ENCODE measurements at places on chromosomes 16 and 17. TPM values are rescaled to one million over a fixed set of nuclear protein-coding genes. Genes with fewer than 3 reads are reported as not detected.

DNA sequence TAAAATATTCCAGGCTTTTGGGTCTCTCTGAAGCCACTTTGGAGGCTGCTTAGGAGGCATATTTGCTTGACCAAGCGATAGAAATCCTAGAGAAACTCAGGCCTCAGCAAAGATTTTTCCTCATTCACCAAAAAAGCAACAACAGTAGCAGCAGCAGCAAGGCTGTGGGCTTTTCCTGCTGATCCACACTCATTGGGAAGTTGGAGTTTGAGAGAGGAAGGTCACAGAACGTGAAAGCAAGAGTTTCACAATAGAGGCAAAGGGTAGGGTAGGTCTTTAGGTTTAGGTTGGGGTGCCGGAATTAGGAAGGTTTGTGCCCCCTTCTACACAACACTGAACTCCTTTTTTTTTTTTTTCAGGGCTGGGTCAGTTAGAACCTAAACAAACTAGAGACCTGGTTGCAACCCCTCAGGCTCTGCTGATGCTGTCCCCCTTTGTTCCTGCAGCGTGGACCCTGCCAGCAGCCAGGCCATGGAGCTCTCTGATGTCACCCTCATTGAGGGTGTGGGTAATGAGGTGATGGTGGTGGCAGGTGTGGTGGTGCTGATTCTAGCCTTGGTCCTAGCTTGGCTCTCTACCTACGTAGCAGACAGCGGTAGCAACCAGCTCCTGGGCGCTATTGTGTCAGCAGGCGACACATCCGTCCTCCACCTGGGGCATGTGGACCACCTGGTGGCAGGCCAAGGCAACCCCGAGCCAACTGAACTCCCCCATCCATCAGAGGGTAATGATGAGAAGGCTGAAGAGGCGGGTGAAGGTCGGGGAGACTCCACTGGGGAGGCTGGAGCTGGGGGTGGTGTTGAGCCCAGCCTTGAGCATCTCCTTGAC lies 2.0 kb downstream of the TMUB2 start:
- no peak for DNase-seq

- no peak for DNase-seq
These were observed 85.6 kb downstream of the TTC19 start for GRCh38 chr17:16085066-16085699.

- no peak for DNase-seq
These were observed 16.7 kb downstream of the SLC6A4 start for GRCh38 chr17:30218799-30219198.

Gene MRM3
- total RNA-seq = 18.5 TPM

DNA sequence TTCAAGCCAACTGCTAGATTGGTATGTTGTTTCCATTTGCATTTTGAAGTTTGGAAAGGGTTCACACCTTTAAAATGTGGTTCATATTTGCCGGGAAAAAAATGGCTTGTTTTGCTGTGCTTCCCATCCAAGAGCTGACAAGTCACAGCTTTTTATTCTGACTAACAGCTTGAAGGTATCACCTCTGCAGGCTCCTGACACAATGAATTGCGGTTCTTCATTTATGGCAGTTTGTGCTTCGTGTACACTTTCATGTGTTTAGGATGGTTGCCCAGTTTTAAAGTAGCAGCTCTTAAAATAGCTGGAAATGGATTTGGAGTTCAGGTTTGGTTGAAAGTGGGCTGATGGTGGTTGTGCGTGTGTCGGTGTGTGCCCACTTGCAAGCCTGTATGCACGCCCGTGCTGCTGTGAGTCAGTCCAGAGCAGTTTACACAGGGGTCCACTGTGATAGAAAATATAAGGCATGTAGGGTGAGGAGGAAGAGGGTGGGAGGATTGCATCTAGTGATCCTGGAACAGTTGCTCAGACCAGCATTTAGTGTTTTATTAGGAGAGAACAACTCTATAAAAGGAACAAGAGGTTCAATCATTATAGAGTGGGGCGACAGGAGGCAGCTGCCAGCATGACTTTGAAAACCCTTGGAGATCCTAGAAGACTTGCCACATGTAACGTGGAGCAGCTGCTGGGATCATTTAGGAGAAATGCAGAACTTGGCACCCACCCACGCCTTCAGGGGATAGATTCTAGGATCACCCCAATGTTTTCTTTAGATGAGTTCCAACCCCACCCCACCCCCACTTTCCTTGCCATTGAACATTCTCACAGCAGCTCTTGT lies 108.0 kb upstream of the TBX2 start:
- no peak for DNase-seq

Gene FBXW10
- not detected for total RNA-seq

Gene GID4
- 17.9 TPM for total RNA-seq

- no peak for DNase-seq
These were observed 144.4 kb downstream of the GAS7 start for GRCh38 chr17:10053782-10054540.

DNA sequence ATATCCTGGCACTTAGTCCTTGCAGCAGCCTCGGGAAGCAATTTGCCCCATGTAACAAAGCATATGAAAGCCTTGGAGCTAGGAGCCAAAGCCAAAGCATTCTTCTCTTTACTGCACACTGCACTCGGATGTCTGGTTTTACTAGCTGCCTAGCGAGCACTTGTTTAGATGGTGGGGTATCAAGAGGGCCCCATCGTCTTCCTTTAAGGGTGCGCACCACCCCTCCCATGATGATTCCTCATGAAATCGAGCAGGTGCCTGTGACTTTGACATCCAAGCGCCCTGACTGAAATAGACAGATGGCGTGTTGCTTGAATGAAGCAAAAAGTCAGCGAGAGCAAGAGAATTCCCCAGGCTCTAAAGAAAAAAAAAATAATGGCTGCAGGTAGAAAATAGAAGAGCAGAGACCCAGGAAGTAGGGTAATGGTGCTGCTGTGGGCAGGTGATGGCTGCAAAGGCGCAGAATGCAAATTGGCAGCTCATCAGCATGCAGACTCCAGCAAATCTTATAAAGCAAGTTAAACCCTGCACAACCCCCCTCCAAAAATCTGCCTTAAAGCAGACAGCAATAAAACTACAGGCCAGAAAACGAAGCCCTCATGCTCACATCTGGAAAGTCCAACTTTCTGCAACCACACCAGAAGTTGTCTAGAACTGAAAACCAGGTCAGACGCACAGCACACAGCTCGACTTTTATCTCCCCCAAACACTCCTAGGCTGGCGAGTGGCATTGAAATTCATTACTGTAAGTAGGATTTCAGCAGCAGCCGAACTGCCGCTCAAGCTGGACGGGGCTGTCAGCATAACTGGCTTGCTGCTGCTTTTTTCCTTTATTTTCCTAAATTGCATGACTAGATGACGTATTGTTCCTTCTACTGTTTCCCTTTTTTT lies 384.3 kb downstream of the RBFOX1 start:
- DNase-seq = no peak

GRCh38 chr16:83215406-83216001 lies 588.7 kb downstream of the CDH13 start:
- peak; percentile 5 for DNase-seq

Gene EPX
- total RNA-seq = not detected

DNA sequence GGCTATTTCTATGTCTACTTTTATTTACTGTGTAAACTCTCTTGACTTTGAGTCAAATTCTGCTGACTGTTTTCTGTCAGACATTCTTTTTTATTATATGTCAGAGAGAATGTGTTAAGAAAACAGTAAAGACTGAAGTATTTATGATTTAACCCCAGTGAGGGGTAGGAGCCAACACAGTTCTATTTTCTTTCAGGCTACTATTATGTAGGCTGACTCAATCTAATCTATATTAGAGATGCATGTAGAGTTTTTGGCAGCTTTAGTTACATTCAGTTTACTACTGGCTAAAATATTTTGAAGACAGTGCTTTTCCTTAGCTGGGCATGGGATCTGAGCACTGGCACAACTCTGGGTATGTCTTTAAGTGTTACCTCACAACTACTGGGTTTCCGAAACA lies 1108.0 kb downstream of the CDH11 start:
- DNase-seq = no peak

Gene BCAS3
- total RNA-seq = 52.3 TPM

DNA sequence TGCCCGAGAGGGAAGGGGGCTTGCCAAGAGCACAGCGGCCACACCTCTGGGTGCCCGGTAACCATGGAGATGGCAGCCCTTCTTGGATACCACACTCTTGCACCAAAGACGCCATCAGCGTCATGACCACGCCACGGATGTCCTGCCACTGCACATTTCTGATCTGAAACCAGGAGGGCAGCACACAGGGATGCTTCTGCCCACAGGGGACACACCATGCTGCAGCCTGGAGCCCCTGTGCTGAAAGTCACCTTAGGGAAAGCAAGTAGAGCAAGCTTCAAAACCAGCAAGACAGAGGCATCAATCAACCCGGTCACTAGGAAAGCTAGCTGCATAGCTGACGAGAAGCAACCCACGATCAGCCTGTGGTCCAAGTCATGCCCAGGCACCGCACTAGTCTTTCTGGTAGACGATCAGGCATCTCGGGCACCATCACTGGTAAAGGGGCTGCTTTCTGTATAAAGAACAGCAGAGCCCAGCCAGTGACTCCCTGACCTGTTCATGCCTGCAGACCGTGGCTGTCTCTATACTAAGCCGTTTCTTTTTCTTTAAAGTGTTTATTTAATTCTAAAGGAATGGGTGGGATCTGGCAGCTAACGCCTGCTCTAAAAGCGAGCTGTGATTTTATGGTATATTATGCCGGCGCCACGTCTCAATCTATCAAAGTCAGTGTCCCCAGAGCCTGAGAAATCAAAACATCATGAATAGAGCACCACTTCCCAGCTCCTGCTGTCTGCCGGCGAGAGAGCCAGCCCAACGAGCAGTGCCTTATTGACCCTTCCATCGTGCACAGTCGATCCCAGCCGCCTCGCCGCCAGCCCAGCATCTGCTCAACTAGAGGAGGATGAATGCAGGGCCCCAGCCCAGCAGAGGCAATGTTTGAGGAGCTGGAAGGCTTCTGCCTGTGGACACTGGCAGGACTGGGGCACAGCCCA lies 244.7 kb downstream of the RBFOX3 start:
- DNase-seq = no peak
